ENCODE measurements at places on chromosomes 2 and 18.

GRCh38 chr2:63992061-63992685 lies 27.1 kb downstream of the VPS54 start:
- DNase-seq = no peak

DNA sequence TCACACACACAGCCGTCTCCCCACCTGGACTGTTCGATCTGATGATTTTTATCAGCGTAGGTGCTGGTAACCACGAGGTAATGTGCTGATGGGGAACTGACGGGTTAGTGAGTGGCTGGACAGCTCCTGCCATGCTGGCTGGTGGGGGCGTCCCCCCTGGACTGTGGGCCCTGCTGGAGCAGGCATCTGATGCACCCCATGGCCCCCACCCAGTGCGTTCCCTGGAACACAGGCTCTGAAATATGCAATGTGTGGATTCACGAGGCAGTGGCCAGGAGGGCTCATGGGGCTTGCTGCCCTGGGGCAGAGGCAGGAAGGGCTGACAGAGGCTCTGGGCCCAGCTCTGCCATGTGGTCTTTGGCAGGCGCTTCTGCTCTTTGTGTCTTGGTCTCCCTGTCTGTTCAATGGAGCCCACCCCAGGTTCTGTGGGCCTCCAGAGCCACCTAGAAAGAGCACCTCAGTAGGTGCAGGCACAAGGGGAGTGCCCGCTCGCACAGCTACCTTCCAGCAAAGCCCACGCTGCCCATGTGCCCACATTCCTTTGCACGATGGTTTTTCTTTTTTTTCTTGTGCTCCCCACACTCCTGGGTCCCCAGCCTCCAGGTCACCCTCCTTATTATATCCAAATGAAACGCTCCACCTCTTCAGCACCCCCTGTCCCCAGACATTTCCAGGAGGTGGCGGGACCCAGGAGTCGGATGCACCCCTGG lies 10.3 kb upstream of the PXDN start:
- no peak for DNase-seq

DNA sequence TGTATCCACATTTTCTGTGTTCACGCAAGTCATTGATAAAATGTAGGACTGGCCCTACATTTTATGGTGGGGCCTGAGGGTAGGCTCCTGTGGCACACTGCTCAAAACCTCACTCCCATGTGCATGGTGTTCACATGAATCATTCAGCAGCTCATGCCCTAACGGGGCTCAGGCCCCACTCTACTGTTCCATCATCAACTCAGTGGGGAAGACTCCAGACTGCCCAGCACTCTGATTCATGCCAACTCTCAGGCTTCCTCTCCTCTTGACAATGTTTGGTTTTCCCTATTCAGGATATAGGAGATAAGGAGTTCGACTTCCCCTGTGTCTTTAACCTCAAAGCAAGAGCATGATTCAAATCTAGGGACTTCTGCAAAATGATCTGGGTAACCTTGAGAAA lies 92.0 kb upstream of the BOD1L2 start:
- no peak for DNase-seq

DNA sequence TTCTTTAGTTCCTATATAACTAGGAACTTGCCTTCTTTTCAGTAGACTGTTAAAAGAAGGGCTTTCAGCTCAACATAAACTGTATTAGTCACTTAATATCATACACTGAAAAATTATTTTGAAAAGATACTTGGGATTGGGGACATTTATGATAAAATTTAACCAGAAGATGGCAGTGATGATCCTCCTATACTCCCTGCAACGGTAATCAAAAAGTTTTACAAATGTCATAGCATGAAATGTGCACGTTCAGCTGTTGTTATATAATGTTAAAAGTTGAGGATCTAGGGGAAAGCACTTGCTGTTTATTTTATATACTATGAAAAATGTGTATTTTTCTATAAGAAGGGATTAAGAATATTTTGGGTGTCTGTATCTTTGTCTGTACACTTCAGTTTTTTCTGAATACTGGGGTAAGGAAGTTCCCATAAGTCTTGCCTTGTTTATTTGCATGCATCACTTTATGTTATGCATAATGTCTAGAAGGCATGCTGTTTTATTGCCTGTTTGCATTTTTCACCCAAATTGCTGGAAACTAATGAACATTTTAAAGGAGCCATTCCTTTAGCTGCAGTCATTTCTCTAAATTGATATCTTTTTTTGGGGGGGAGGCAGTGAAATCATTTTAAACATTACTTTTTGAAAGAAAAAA lies 19.0 kb downstream of the DYNC1I2 start:
- DNase-seq = no peak
